ENCODE measurements at places on chromosomes 6 and 20.

DNA sequence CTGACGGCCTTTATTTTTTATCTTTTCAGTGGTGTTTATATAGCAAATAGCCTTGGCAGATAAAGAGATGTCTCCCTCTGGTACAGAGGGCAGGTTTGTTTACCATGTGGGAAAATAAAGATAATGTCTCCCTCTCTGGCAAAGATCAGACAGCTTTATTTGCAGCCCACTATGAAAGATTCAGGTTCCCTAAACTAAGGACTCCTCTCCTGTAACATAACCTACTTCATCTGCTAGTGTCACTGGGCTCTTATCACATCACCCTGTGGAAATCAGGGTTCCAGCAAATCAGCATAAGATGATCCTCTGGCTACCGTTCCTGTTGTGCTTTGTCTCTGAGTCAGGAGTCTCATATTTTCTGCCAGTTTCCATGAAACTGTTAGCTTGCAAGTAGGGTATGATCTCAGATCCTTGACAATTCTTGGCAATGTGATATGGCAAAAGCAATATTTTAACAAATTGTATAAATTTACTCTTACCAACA is 3.1 kb downstream of the FBXL4 start:
- no peak for DNase-seq

DNA sequence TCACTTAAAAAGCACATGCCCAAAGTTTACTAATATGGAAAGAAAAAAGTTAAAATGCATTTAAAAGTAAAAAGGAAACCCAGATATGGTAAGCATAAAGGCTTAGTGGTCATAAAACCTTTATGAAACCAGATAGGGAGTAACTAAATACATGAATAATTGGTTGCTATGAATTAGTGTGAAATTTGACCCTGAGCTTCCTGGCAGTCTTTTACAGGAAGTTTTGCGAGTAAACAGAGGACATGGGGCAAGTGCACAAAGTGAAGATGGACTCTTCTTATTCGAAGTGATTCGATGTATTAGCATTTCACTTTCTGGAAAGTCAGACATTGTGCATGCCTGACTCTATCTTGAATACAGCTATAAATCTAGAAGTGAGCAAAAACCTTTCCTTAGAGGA is 90.9 kb upstream of the MLIP start:
- DNase-seq = no peak

- DNase-seq = no peak
These were observed 235.8 kb downstream of the SMOC2 start for GRCh38 chr6:168676552-168677322.

- DNase-seq = no peak
These were observed 103.9 kb downstream of the EPM2A start for GRCh38 chr6:145631374-145631773.

DNA sequence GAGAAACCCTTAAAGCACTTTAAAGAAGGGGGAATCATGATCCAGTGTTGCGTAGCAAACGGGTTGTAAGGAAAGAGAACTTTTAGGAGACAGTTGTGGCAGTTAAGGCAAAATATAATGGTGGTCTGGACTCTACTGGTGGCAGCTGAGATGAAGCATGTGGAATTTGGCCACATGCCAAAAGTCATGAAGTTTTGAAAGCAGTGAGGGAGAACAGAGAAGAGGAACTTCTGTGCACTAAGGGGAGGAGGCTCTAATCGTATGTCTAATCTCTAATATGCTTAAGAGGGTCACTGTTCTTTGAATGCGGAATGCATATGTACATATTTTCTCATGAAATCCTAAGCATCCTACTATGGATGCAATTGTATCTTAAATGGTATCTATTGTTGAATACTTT is 91.5 kb downstream of the RIMS1 start:
- DNase-seq = no peak

DNA sequence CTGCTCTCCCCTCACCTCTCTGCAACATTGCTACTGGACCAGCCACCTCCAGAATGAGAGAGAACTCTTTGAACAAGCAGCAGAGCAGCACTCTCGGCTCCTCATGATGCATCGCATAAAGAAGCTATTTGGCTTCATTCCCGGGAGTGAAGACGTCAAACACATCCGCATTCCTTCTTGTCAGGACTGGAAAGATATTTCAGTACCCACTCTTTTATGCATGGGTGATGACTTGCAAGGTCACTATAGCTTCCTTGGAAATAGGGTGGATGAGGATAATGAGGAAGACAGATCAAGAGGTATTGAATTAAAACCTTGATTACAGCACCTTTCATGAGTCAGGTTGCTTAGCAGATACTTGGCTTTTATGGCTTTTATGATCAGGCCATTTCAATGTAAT is 4.3 kb downstream of the CALHM4 start:
- no peak for DNase-seq

GRCh38 chr20:63628246-63628975 is 1.5 kb upstream of the GMEB2 start:
- DNase-seq = peak; percentile 73

DNA sequence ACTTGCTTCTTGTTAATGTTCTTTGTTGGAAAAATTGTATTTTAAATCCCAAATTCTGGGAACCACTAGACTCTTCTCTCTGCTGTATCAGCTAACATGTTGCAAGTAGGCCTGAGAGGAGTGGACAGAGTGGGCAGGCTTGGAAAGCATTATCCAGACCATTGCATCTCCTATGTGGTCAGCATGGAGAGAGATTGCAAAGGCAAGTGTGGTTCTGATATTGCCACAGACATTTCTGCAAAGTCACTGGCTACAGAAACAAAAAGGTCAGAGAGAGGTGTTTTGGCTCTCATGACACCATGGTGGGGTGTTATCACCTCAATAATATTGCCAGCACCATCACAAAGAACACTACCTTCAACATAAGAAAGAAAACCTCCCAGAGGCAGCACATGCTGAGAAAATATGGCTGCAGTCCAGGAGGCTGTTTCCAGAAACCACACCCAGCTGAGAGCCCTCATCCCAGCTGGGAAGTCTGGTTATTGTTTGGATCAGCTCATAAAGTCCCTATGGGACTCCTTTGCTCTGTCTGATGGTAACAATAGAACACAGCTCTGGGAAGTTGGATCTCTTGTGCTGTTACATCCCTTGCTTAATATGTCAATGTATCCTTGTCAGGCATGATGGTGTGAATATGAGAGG is 78.2 kb upstream of the TBX18 start:
- DNase-seq = no peak

- no peak for DNase-seq
These were observed 5.3 kb downstream of the EEF1A2 start for GRCh38 chr20:63493563-63494020.

All from activated T-cell treated with anti-CD3 and anti-CD28 coated beads for 24 hours (primary cell).